C1 segment of cervical spinal cord (tissue), 14 donors: ENCODE measurements at places on chromosomes 2 and 18.

- DNase-seq = no peak
Measured at GRCh38 chr2:111118981-111119821, 1.5 kb upstream of the BCL2L11 start.

- no peak for DNase-seq
Measured at GRCh38 chr2:105375001-105375561, 23.8 kb downstream of the FHL2 start.

- no peak for DNase-seq
Measured at GRCh38 chr2:100380681-100381080, 36.8 kb downstream of the CHST10 start.

DNA sequence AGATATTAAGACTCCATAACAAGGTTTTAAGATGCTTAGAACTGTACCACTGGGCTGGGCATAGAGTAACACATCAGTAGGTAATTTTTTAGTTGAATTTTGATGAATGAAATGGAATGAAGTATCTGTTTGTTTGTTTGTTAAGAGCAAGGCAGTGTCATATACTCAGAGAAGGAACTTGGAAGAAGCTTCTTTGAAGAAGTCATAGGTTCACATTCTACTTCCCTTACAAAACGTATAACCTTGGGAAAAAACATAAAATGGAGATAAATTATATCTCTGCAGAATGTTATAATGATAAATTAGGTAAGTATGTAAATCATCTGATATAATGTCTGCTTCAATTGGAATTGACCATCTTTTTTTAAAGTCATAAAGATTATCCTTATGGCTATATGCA is 122.1 kb upstream of the SLC39A10 start:
- no peak for DNase-seq

- no peak for DNase-seq
Measured at GRCh38 chr2:39629646-39630045, 36.1 kb upstream of the TMEM178A start.

DNA sequence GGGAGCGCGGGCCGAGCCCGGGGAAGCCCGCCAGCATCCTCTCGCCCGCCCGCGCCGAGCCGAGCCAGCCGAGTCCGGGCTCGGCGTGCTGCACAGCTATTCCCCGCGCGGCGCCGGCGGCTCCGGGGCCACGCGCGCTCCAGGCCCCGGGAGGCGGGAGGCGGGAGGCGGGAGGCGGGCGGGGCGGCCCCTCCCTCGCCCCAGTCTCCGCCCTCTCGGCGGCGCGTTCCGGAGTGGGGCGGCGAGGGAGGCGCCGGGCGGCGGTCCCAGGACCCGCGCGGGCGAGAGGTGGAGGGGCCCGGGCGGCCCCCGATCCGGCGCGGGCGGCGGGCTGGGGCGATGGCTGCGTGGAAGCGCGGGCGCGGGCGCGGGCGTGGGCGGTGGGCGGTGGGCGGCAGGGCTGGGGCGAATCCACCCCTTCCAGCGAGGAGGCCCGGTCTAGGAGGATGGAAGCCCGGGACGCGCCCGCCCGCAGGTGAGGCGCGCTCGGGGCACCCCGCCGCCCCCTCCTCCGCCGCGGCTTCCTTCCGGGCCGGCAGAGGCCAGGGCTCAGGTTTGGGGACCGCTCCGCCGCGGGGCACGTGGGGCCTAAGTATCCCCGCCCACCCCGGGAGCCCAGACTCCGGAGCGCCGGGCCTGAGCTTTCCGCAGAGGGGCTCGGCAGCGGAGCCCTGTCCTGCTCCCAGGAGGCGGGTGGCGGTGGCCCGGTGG is at the start of gene ADCY3:
Gene ADCY3 (minus strand): TSS at position 140 of the 711 bp plus-strand sequence. CDS start 1,250 bp downstream, outside the sequence.
- no peak for DNase-seq

- no peak for DNase-seq
Measured at GRCh38 chr2:164438490-164439205, 182.6 kb downstream of the GRB14 start.

GRCh38 chr2:78353168-78353567 is 672.3 kb upstream of the REG3G start:
- no peak for DNase-seq

- no peak for DNase-seq
Measured at GRCh38 chr2:149903626-149904025, 316.1 kb upstream of the MMADHC start.

DNA sequence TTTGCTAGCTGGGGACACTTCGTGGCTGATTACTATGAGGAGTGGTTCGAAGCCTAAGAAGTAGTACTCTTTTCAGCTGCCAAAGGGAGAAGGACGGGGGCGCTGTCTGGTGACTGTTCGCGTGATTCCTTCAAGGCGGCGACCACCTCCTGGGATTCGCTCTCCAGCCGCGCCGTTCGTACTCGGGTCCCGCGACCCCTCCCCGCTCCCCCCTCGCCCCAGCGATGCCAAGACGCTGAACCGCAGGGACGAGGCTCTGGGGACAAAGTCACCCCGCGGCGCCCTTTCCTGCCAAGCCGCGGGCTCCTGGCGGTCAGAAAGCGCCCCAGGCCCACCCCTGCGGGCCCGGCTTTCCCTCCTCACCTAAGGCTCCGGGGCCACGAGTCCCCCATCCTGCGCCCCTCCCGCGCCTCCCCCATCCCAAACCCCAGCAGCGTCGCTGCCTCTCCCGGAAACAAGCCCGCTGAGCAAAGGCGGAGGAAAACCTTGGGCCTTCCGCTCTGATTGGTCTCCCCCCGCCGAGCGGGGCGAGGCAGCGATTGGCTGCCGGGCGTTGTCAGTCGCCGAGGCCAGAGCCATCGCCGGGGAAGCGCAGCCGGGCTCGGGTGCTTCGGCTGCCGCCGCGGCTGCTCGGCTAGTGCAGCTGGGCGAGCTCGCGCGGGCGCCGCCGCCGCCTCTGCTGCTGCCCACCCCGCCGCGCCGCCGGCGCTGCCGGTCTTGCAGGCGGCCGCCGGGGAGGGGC is 404.3 kb downstream of the XIRP2 start:
- DNase-seq = peak; percentile 85

GRCh38 chr2:229485857-229486256 is 214.8 kb upstream of the PID1 start:
- peak; percentile 61 for DNase-seq

DNA sequence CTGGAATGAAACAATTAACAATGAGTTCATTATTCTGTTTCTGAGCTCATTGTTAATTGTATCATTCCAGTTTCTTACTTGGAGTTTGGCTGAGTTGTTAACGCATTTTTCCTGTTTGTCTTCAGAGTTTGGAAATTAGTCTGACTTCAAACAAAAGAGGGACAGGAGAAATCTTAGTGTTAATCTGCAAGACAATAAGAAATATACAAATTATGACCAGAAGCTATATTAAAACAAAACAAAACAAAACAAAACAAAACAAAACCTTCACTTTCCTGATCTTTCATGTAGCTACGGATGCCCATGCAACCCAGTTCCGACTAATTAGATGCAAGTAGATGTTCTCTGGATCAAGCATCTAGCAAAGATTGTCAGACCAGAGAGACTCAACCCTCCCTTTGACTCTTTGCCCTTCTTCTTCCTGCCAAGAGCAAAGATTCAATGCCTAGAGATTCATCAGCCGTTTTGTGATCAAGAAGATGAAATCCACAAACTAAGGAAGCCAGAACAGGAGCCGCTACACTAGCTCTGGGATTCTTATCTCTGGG is 686.2 kb upstream of the FSHR start:
- no peak for DNase-seq

- no peak for DNase-seq
Measured at GRCh38 chr2:237240252-237240651, 154.6 kb downstream of the COPS8 start.

DNA sequence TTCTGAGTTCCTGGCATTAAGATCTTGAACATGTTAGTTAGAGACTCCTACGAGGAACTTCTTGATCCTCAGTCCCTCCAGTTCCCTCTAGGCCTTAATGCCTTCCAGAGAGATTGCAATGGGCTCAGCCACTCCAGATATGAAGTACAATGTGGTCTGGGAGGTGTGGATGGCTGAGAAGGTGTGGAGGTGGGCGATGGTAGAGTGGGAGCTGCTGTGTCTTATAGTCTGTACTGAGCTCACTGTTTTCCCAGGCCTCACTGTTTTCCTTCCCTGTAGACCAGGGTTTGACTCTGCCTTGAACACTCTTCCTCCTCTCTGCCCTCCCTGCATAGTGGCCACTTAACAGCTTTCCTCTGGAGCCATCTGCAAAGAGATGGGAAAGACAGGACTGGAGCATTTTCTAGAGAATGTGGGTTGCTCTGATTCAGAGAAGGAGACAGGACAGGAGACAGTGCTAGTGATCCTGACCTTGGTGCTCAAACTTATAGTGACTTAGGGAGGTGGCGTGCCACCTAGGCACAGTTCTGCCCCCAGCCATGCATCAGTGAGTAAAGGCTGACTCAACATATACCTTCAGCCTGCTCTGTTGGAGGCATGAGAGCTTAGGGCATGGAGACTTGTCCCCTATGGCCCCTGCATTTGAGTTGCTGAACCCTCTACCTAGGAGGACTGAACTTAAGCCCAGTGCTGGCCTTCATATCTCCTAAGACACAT is 129.7 kb downstream of the TDRD15 start:
- no peak for DNase-seq

DNA sequence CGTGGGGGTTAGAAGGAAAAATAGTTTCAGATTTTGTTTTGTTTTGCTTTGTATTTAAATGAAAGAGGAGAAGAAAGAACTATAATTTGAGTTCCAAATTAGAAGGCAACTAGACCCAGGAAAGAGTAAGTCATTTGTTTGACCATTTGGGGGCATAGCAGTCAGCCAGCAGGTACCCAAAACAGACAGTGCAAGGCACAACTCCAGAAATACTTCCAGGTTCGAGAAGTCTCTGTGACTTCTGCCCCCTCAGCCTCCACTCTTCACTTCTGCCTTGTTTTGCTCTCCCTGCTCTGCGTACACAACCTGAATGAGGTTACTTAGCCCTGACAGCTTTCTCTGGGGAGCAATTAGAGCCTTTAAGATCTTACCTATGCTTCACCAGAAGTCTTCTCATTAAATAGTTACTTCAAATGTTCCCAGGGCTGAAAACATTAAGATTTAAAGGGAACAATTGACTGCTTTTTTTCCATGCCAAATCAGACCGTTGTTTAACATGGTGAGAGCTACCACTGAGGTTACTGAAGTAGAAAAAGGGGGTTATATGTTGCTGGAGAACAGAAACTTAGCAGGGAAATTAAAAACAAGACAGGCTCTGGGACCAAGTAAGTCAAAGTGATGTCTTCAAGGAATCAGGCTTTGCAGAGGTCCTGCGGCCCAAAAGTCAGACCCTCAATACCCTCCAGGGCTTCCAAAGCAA is 216.9 kb downstream of the BCL11A start:
- DNase-seq = no peak

GRCh38 chr2:71795486-71795885 is 342.1 kb downstream of the DYSF start:
- no peak for DNase-seq

DNA sequence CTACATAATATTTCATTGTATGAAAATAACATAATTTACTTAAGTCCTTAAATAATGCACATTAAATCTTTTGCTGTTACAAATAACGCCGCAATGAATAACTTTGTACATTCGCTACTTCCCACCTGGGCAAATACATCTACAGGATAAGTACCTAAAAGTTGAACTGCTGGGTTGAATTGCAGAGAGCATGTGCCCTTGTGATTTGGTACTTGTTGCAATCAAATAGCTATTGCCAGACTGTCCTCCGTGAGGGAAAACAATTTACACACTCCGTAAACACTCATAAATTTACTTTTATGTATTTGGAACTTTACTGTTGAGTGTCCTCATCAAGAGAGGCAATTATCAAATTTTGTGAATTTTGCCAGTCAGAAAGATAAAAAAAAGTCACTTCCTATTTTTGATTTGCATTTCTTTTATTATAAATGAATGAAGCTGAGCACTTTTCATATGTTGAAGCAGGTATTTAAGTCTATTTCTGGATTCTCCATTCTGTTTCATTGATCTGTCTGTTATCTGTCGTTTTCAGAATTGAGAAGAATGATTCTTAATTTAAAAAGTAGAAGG is 140.8 kb upstream of the SERTAD2 start:
- no peak for DNase-seq

- no peak for DNase-seq
Measured at GRCh38 chr2:237201461-237202287, 116.0 kb downstream of the COPS8 start.

GRCh38 chr2:112821682-112822081 is 14.9 kb downstream of the IL1B start:
- DNase-seq = no peak

- no peak for DNase-seq
Measured at GRCh38 chr2:215454519-215455246, 18.8 kb upstream of the FN1 start.

GRCh38 chr2:85355521-85355920 is 952 bp downstream of the ELMOD3 start:
- DNase-seq = no peak

GRCh38 chr2:12008425-12009061 is 262.1 kb downstream of the LPIN1 start:
- no peak for DNase-seq

DNA sequence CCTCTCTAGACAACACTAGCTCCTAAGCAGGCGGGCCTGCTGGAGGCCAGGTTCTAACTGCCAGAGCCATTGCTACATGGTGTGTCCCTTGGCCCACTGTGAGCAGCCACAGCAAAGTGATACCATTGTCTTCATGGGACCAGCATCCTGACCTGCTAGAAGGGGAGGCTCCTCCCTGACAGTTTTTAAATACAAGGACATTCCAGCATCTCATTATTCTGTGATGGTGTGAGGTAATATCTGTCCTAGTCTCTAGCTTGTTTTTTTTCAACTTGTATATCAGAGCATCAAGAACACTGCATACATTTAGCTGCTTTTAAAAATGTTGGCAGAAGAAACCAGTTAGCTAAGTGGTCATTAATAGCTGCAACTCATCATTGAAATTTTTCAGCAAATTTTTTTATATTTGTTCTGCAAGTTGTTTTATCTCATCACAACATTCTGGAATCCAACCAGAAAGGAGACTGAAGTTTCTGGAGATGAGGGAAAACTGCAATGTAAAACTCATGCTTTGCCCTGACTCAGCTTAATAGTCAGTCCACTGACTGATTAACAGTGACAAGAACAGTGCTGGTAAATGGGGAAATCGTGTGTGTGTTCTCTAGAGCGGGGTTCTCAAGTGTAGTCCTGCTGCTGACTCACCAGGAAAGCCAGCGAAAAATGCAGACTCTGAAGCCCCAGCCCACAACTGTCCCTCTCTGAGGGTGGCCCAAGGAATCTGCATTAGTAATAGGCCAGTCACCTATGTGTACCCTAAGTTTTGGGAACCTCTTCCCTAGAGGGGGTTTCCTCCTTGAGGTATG is 17.8 kb downstream of the MAPRE3 start:
- no peak for DNase-seq

- no peak for DNase-seq
Measured at GRCh38 chr2:127309468-127309867, 15.5 kb upstream of the ERCC3 start.
